ENCODE measurements at places on chromosomes 3 and 15. TPM values are rescaled to one million over a fixed set of nuclear protein-coding genes. Genes with fewer than 3 reads are reported as not detected.

Gene PPP2R3A
- total RNA-seq = 20.6 TPM

Gene GPR149
- total RNA-seq = not detected

Gene CKMT1A
- total RNA-seq = not detected

Gene OR5H14
- total RNA-seq = not detected

Gene SERPINI1
- total RNA-seq = 1.5 TPM

Gene MYZAP
- 4.1 TPM for total RNA-seq

Gene ATP13A5
- not detected for total RNA-seq

Gene SLC51A
- not detected for total RNA-seq

Gene FANCD2OS
- not detected for total RNA-seq

Gene TMEM45A
- total RNA-seq = 4.6 TPM

Gene ARNT2
- total RNA-seq = 0.27 TPM

Gene MAGI1
- 34.3 TPM for total RNA-seq

Gene GANC
- total RNA-seq = 20.0 TPM

Gene RAB5A
- 127 TPM for total RNA-seq

Gene TMEM207
- total RNA-seq = not detected

Gene C3orf33
- 2.4 TPM for total RNA-seq

Gene SLC26A6
- total RNA-seq = 21.5 TPM

Gene SLC12A1
- total RNA-seq = not detected
